ENCODE measurements at places on chromosomes 4 and X. TPM values are rescaled to one million over a fixed set of nuclear protein-coding genes. Genes with fewer than 3 reads are reported as not detected.

TENM3 gene
- 41.2 TPM for polyA plus RNA-seq

ZNF157 gene
- 3.1 TPM for polyA plus RNA-seq

MAGEA9B gene
- not detected for polyA plus RNA-seq

GPR50 gene
- polyA plus RNA-seq, result 0.25 TPM

FATE1 gene
- not detected for polyA plus RNA-seq

TMEM150C gene
- polyA plus RNA-seq, result 23.5 TPM

LDOC1 gene
- 150 TPM for polyA plus RNA-seq

PNMA5 gene
- polyA plus RNA-seq, result 4.9 TPM

SPANXB1 gene
- polyA plus RNA-seq, result not detected

NDP gene
- 13.3 TPM for polyA plus RNA-seq

NKX3-2 gene
- polyA plus RNA-seq, result 0.60 TPM

SEC24B gene
- 27.9 TPM for polyA plus RNA-seq

TMPRSS11A gene
- not detected for polyA plus RNA-seq

P2RY4 gene
- 0.17 TPM for polyA plus RNA-seq

UGT2B17 gene
- polyA plus RNA-seq, result not detected

PHOX2B gene
- 0.12 TPM for polyA plus RNA-seq

TADA2B gene
- polyA plus RNA-seq, result 30.1 TPM
